ENCODE measurements at places on chromosomes 3 and 15. TPM values are rescaled to one million over a fixed set of nuclear protein-coding genes. Genes with fewer than 3 reads are reported as not detected.

DNA sequence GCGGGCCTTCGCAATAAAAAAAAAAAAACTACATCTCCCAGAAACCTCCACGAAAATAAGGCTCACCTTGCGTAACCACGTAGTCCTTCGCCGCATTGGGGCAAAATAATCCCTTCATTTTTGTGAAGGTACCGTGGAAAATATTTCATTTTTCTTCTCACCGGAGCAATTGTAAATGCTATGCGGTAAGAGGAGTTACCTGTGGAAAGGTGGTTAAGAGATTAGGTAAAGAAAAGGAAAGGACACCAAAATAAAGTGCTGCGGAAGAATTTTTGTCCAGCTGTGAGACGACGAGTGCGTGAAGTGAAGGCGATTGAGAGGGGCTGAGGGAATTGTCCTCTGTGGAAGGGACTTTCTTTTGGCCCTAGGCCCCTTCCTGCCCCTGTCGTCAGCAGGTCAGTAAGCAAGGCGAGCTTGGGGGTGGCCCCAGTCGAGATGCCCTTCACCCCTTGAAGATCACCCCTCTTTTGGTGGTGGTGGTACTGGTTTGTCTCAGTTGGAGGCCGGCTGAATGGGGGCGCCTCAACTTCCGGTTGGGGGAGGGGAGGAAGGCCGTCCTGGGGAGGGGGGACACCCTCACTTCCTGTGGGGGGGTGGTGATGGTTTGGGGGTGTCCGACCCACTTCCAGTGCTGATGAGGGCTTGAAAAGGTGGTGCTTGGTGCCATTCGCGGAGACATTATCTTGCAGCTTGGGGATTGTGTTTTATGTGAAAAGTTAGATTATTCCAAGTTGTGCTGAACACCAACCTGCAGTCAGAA, at the start of gene HMG20A:
Gene HMG20A, plus strand, starts transcription at position 279 of the 760 bp plus-strand sequence. CDS start 37,520 bp downstream, outside the sequence.
- DNase-seq: peak; percentile 59

CCK gene
- total RNA-seq: not detected

- no peak for DNase-seq
Observed at GRCh38 chr3:149091983-149092382, 5.7 kb upstream of the HLTF start.

DNA sequence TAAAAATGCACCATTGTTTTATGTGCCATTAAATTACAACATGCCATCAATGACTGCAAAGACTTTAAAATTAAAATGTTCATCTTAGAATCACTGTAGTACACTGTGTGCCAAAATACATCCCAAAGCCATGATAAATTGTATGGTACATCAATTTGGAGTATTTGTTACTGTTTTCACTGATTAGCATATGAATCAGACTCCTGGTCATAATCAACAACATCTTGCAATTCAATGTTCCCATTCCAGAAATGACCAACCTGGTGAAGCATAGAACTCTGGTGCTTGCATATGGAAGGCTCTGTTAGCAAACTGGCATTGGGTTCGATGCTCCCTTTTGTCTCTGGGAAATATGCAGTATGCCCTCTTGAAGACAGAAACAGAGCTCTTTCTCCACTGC, 22.5 kb downstream of the LYSMD2 start:
- DNase-seq: no peak

DNA sequence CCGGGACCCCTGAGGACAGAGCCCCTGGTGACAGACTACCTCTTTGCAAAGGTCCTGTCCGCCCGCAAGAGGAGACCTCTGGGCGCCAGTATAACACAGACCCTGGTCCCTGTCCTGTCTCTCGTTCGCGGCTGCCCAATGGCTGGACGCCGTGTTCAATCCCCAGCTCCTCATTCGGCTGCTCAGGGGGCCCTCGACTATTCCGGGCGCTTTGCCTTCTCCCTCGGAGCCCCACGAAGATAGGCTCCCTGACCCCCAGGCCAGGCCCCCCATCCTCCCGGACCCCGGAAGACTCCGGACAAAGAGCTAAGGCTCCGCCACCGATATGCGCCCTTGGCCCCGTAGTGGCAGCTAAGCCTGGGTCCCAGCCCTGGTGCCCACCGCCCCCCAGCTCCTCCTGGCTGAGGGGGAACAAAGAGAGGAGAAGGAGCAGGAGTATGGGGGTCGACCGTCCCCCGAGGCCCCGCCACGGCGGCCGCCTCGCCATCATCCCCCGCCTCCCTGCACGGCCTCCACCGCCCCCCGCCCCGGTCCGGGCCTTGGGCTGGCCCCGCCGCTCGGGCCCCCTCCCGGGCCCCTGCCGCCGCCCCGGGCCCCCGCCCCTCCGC, 437 bp downstream of the CELSR3 start:
- DNase-seq: peak; percentile 87
